ENCODE measurements at places on chromosomes 12 and 14. TPM values are rescaled to one million over a fixed set of nuclear protein-coding genes. Genes with fewer than 3 reads are reported as not detected.

The ITPR2 gene
- total RNA-seq = 14.6 TPM

The SLC2A3 gene
- 13.2 TPM for total RNA-seq

The CDCA3 gene
- 56.9 TPM for total RNA-seq

The ANO2 gene
- 13.5 TPM for total RNA-seq

The PHC1 gene
- total RNA-seq = 8.5 TPM

The GZMB gene
- total RNA-seq = not detected

The CHURC1 gene
- total RNA-seq = 52.3 TPM

The RNF10 gene
- total RNA-seq = 110 TPM

The TMEM30B gene
- 0.20 TPM for total RNA-seq

The OR6C74 gene
- not detected for total RNA-seq

The HOXC6 gene
- not detected for total RNA-seq

The PAH gene
- not detected for total RNA-seq

The DDIT3 gene
- total RNA-seq = 15.1 TPM

The FBXO33 gene
- total RNA-seq = 9.0 TPM

The INHBC gene
- total RNA-seq = not detected

The PTPRB gene
- total RNA-seq = 63.4 TPM

The OR4E2 gene
- total RNA-seq = not detected

The CLEC2A gene
- not detected for total RNA-seq

The ADAM21 gene
- 0.07 TPM for total RNA-seq

The SLC35F4 gene
- not detected for total RNA-seq

The SIRT4 gene
- total RNA-seq = 0.59 TPM

The TTC9 gene
- total RNA-seq = 0.05 TPM

The TMPRSS12 gene
- total RNA-seq = not detected

The STON2 gene
- total RNA-seq = 1.9 TPM

The SLC39A9 gene
- total RNA-seq = 56.2 TPM

The KRT1 gene
- not detected for total RNA-seq

The CBLN3 gene
- total RNA-seq = 2.2 TPM

The INHBE gene
- not detected for total RNA-seq

The ACOT6 gene
- total RNA-seq = not detected

The GPR68 gene
- total RNA-seq = 2.2 TPM

The CPNE6 gene
- total RNA-seq = not detected

The IGFBP6 gene
- 222 TPM for total RNA-seq

The KRT82 gene
- not detected for total RNA-seq

Measured in mammary microvascular endothelial cell (primary cell).